ENCODE measurements at places on chromosomes 13 and 19.
A peak's percentile ranks its signal among the peaks of the same experiment; 100 is the strongest.

DNA sequence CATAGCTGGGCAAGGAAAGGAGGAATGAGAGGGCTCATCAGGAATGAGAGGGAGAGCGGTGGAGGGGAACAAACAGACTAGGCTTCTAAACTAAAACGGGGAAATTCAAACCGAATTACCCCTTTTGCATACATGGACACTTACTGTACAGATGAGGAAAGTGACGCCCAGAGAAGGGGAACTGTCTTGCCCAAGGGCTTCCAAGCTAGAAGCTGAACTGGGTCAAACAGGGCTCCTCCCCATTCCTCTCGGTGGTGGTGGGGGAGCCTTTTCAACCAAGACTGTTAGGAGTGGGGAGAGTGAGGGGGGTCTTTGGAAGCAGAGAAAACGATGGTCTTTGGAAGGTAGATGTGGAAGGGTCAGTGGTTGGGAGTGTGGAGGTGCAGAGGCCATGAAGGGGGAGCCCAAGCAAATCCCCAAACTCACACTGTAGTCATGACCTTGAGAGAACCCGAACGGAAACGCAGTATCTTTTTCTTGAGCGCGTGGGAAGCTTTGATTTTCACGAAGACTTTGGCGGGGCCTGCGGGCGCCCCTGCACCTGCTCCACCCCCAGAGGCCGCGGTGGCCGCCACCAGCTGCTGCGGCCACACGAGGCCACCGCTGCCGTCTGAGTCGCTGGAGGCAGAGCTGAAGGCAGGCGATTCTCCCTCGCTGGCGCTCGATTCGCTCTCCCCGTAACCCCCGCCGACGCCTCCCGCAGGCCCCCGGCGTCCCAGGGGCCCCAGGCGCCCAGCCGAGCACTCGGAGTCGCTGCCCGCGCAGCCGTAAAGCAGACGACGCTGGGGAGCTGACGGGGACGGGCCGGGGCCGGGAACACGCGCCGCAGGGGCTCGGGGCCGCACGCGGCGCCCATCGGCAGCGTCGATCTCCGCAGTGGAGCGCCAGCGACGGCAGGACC lies 12.3 kb upstream of the GNG8 start:
- DNase-seq, result no peak

GRCh38 chr19:30338878-30339623 lies 33.1 kb upstream of the ZNF536 start:
- DNase-seq, result no peak

GRCh38 chr19:46621191-46622117 lies 3.4 kb downstream of the PTGIR start:
- no peak for DNase-seq

- DNase-seq, result peak; percentile 73
Observed at GRCh38 chr19:35000647-35001501, 751 bp downstream of the GRAMD1A start.

- no peak for DNase-seq
Observed at GRCh38 chr13:105220063-105220462, 1315.4 kb downstream of the EFNB2 start.

DNA sequence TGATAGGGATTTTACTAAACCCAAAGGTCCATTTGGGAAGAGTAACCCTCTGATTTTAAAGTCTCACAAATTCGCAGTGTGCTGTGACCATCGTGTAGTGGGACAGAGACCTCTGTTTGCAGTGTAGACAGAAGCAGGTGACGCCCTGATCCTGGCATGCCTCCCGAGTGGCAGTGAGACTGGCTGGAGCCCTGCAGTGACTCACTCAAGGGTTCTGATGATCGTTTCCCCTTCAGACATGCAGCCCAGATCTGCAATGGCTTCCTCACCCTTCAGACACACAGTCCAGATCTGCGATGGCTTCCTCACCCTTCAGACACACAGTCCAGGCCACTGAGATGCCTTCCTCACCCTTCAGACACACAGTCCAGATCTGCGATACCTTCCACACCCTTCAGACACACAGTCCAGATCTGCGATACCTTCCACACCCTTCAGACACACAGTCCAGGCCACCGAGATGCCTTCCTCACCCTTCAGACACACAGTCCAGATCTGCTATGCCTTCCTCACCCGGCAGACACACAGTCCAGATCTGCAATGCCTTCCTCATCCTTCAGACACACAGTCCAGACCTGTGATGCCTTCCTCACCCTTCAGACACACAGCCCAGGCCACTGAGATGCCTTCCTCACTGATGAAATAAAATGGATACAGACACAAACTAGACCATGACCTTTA lies 125.2 kb downstream of the ATP11A start:
- no peak for DNase-seq

GRCh38 chr19:16232568-16232967 lies 34.9 kb downstream of the AP1M1 start:
- DNase-seq, result no peak

- no peak for DNase-seq
Observed at GRCh38 chr19:1170938-1171754, 2.9 kb downstream of the SBNO2 start.

- DNase-seq, result no peak
Observed at GRCh38 chr13:79440958-79441528, 35.0 kb upstream of the RBM26 start.

DNA sequence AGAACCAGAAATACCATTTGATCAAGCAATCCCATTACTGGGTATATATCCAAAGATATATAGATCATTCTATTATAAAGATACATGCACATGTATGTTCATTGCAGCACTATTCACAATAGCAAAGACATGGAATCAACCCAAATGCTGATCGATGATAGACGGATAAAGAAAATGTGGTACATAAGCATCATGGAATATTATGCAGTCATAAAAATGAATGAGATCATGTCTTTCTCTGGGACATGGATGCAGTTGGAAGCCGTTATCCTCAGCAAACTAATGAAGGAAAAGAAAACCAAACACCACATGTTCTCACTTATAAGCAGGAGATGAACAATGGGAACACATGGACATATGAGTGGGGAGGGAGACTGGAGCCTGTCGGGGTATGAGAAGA lies 1540.9 kb upstream of the MIR17HG start:
- DNase-seq, result no peak

GRCh38 chr19:49691243-49692146 lies 579 bp downstream of the CPT1C start:
- peak; percentile 58 for DNase-seq

DNA sequence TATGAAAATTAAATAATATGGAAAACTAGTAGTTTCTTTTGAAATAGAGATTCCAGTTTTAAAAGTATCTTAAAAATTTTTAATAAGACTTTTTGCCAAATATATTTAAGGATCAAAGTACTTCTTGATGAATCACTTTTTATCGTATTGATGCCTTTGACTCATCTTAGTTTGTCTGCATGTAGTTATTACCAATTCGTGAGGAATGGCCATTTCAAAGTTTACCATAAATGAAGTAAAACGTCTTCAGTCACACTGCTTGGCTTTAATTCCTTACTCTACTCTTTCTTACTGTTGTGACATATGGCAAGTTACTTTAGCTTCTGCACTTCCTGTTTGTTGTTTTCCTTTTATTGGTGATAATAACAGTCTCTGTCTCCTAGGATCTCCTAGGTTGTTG lies 38.3 kb downstream of the NDFIP2 start:
- no peak for DNase-seq

DNA sequence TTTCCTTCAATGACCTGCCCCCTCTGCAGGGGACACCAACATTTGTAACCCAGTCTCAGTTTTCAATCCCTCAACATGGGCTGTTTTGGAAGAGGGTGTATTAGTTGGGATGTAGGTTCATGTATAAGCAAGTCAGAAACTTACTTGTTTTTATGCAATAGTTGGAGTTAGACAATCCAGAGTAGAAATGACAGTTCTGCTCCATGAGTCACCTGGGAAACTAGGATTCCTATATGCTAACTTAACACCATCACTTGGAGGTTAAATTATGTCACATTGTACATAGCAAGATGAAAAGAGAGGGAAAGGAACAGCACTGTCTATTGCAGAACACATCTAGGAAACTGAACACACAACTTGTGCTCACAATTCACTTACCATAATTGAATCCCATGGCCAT lies 436.4 kb downstream of the RFC3 start:
- no peak for DNase-seq

GRCh38 chr19:55355213-55355821 lies 798 bp upstream of the COX6B2 start:
- DNase-seq, result no peak

DNA sequence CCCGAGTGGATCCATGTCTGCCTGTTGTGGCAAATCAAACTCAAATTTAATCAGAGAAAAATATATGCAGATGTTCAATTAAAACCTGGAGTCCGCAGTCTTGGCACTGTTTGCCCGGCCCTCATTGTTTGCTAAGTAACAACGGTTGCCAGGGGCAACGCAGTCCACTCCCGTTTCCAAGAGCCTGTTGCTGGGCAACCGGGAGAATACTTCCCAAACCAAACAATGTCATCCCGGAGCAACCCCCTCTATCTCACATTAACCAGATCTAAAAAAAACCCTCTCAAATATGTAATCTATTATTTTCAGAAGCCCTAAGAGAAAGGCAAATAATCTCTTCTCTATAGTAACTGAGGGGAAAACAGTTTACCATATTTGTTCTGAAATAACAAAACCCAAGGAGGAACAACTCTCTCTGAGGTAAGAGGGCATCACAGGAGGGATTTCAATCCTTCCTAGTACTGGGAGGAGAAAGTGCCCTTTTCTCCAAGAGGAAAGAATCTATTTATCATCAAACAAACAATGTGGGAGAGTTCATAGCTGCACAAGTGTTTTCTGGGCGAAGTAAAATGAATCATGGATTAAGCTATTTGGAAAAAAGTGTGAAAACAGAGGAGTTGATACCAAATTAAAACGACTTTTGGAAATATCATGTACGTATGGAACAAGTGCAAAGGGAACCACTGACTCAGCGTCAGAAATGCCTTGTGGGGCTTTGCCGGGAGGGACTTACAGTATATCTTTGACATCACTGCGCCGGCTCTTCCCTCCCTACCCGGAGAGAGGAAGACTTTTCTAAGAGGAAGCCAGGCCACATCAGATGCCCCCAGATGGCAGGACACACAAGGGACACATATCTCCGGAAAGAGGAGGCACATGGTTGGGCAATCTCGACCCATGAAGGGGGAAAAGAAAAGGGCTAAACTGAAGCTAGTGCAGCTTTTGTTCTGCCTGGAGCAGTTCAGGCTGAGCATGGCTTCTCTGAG lies 43.3 kb downstream of the RFX2 start:
- DNase-seq, result no peak

- DNase-seq, result no peak
Observed at GRCh38 chr13:72004784-72005374, 137.9 kb upstream of the DACH1 start.

DNA sequence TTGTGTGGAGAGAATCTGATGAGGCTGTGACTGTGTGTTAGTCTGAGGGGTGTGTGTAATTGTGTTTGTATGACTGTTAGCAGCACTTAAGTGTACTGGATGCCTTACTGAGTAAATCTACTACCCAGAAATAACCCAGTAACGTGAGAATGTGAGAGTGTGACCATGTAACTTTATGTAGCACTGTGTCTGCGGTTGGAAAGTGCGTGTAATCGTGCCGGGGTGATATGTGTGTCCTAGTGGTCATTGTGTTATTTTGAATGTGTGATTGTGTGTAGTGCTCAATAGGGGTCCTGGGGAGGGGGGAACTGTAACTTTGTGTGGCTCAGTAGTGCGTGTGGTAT lies 550 bp downstream of the ZNF383 start:
- DNase-seq, result peak; percentile 36

DNA sequence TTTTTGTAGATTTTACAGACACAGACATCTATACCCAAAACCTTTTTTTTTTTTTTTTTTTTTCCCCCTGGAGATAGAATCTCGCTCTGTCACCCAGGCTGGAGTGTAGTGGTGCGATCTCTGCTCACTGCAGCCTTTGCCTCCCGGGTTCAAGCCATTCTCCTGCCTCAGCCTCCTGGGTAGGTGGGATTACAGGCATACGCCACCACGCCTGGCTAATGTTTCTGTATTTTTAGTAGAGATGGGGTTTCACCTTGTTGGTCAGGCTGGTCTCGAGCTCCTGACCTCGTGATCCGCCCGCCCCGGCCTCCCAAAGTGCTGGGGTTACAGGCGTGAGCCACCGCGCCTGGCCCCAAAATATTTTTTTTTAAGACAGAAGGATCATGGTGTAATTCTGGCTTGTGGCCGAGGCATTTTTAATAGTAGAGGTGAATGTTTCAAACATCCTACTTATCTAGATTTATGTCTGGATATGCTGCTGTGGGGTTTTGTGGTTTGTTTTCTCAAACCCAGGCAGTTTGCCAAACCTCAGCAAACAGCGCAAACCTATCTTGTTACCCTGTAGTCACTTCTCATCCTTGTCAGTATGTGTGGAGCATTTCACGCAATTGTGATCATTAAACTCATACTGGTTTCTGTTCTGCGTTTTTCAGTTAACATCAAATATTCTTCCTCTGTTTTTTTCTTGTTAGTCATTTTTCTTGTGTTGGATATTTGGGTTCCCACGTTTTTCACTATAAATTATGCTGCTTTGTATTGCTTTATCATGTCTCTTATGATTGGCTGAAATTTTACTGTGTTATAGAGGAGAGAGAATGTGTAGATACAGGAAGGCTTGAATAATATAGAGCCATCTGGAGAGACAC lies 36.2 kb upstream of the GARRE1 start:
- DNase-seq, result peak; percentile 72

Data from activated CD4-positive, alpha-beta T cell treated with anti-CD3 and anti-CD28 coated beads, Interleukin-2, amount 50 U/mL, for 48 hours (primary cell).